ENCODE measurements at places on chromosomes 2 and 18.

DNA sequence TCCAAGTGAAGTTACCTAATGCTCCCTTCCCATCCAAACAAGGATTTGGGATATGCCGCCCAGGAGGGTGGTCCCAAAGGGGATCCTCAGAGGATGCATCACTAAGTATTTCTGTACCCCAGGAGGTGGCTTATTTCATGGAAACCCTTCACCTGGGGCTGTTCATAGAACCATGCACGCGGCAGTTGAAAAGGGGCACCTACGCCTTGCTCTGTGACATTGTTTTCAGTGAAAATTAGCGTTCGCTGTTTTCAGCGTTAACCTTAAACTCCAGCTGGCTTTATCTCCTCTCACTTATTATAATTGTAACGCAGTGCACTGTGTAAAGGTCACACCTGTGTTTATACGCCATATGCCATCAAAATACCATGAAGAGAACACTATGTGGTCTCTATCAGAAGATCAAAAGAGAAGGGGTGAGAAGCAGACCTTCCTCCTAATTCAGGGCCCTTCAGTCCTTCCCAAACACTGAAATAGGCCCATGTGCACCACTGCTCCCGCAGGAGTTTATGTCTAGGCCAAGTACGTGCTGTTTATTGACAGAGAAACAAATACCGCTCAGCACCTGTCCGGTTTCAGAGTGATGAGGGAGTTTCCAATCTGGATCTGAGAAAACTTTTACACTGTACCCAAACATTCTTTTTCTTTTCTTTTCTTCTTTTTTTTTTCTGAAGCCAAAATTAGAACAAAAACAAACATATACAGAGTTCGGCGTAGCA, 162.1 kb downstream of the BCL2 start:
- DNase-seq = no peak

DNA sequence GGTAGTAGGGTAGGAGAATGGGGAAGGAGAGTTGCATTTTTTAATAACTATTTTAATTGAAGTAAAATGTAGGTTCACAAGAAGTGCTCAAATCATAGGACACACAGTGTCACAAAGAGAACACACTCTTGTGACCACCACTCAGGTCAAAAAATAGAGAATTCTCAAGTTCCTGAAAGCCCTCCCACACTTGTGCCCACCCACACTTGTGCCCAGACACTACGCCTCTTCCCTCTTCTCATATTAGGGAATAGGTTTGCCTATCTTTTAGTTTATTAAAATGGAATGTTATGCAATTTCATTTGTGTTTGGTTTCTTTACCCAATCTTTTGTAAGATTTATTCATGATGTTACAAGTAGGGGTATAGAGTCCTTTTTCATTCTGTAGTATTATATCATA, 67.2 kb downstream of the UGGT1 start:
- no peak for DNase-seq

DNA sequence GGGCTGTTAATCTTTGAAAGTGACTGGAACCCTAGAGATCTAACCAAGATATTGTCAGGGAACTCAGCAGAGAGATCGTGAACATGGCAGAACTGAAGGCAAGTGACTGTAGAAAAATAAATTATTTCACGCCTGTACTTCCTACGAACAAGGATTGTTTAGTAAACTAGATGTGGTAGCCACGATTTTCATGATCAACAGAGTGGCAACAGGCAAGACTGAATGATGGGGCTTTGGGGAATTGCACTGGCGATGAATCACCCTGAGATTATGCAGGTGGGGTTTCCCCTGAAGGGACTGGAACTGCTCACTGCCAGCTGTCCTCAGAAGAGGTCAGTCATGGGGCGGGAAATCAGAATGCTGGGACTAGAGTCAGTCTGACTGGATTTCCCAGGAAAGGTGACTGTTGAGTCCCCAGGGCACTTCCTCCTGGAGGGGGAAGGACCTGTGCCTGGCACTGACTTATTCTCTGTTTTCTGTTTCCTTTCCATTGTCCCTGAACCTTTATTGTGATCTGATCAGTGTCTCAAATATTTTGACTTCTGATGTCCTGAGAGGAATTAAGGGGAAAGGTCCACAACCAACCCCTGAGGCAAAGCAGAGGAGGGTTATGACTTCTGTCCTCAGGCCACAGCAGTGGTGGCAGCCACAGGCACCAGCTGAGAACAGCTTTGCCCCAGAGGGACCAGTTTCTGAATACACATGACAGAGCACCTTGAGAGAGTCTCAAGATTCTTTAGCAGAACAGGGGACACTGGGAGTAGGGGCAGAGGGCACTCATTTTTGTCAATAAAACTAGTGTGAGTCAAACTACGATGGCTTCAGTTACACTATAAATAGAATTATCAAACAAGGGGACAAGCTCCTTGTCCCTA, 70.0 kb downstream of the NAB1 start:
- no peak for DNase-seq

- DNase-seq = no peak
Observed at GRCh38 chr2:18976168-18976961, 382.1 kb downstream of the OSR1 start.

DNA sequence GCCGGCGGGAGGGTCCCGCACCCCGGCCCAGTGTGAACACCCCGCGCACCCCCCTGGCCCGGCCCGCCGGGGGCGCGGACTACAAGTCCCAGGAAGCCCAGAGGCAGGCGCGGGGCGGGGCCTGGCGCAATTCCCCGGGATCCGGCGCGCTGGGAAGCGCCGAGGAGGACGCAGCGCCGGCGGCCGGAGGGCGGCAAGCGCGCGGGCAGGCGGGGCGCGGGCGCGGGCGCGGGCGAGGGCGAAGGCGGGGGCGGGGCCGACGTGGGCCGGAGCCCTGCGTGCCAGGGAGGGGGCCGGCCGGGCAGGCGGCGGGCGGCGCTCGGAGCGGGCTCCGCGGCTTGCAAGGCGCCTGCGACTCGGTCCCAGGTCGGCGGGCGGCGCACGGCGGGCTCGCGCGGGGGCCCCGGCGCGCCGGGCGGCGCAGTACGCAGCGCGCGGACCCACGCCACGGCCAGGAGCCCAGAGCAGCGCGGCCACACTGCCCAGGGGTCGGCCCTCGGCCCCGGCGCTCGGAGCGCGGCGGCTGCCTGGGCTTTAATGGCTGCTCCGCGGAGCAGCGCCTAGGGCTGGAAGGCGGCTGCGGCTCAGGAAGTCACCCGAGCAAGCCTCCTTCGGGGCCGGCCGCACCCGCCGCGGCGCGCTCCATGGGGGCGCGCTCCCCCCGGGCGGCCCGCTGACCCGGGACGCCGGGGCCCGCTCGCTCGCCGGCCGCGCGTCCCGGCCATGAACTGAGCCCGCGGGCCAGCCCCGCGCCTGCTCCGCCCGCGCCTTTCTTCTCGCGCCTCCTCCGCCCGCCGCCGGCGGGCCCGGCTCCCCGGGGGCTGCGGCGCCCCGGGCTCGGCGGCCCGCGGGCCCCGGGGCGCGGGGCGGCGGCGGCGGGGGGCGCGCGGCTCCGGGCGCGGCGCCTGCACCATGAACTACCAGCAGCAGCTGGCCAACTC, at the start of gene AGAP1:
TSS of gene AGAP1 (plus strand) at position 269 of the 941 bp plus-strand sequence.
- DNase-seq = no peak

DNA sequence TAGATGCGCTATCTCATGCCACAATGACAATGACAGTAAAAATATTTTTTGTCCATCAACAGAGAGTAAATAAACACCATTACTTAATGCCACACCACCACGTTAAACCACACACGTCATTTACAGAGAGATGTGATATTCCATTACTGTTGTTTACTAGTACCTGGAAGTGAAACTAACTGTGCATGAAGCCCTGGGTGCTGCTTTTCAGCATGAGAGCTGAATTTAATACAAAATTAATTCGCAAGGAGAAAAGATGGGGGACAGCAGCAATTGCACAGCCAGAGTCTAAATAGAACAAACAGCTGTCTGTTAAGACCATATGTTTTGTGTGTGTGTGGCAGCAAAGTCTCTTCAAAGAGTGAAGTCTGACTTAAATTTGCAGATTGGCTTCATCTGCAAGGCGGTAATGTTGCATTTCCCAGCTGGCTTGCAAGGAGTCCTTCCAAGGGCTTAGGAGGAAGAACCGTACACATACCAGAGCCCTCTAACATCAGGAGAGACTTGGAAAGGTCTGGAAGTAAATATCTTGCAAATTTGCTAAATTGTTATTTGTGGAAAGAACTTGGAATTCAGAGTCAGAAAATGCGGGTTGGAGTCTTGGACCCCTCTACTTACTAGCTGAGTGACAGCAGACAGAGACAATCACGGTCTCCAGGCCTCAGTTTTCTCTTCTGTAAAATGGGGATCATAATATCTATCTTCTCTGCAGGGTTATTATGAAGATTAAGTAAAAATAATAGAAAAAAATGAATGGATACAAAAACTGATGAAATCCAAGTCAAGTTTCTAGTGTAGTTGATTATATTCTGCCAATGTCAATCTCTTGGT, 127.6 kb downstream of the ALPK2 start:
- DNase-seq = no peak

- no peak for DNase-seq
Observed at GRCh38 chr2:51224790-51225189, 192.9 kb upstream of the NRXN1 start.

GRCh38 chr2:134988994-134989605, 58.1 kb downstream of the MAP3K19 start:
- no peak for DNase-seq

GRCh38 chr2:118320658-118321057, 232.4 kb downstream of the INSIG2 start:
- no peak for DNase-seq

- DNase-seq = no peak
Observed at GRCh38 chr18:22026889-22027288, 142.5 kb upstream of the GATA6 start.

DNA sequence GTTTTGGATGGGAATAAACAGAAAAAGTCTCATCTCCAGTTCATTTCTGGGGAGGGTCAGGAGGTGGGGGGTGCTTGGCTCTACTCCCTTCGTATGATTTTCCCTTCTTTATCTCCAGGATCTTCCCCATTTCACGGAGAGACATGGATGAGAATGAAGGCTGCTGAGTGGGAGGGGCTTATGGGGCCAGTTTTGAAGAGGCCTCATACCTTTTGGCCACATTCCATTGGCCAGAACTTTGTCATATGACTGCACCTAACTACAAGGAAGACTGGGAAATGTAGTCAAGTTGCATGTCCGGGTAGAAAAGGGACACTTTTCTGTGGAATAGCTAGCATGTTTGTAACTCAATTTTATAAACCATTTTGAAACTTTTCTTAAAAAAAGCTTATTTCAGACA, 117.6 kb downstream of the NEDD4L start:
- no peak for DNase-seq

DNA sequence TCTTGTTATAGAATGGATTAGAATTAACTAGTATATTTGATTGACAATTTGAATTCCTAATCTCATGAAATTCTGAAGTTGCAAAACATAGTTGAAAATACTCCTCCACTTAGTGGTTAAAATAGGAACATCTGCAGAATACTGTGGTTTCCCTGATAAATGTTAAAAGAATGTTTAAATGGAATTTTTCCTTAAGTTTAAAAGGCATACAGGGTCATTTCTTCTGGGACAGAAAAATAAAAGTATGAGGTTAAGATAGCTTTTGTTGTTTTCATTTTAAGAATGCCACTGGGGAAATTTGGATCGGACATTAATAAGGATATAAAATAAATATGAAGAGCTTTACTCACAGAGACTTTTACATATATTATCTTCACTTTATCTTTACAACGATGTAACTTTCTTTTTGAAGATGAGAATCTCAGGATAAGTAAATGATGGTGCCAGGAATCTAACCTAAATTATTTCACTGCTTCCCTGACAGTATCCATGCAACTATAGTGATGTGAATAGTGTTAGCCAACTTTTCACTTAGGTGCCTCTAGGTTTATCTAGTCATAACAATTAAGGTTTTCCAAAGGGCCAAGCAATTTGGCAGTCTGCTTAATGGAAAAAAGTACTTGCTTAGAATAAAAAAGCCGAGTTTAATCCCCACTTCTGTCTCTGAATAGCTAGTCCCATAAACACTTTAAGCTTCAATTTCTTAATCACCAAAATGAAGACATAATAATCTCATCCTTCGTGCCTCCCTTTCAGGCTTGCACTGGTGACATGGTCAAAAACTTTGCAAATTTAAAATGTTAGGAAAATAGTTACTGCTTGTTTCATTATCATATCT, 151.8 kb upstream of the STK17B start:
- DNase-seq = no peak

- no peak for DNase-seq
Observed at GRCh38 chr18:67742954-67743353, 226.4 kb upstream of the DSEL start.

DNA sequence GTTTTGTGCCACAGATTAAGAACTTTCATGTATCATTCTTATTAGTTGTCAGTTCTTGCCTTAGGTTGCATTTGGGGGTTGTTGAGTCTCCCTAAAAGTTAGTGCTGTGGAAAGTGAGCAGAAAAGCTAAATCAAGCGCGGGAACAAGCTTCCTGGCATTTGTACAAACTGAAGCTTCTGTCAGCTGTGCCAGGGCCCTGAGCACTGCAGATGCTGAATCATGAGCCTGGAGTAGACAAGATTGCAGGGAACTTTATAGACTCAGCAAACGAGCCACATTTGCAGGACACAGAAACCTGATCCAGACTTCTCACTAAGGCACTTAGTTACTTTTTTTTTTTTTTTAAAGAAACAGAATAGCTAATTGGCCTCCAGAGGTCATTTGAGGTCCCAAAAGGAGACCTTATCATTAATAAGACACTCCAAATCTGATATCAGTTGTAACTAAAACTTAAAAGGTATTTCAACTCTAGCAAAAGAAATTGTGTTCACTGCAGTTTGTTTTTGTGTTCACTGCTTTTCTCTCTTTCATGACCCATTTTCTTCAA, 88.7 kb downstream of the ADAM23 start:
- DNase-seq = no peak

DNA sequence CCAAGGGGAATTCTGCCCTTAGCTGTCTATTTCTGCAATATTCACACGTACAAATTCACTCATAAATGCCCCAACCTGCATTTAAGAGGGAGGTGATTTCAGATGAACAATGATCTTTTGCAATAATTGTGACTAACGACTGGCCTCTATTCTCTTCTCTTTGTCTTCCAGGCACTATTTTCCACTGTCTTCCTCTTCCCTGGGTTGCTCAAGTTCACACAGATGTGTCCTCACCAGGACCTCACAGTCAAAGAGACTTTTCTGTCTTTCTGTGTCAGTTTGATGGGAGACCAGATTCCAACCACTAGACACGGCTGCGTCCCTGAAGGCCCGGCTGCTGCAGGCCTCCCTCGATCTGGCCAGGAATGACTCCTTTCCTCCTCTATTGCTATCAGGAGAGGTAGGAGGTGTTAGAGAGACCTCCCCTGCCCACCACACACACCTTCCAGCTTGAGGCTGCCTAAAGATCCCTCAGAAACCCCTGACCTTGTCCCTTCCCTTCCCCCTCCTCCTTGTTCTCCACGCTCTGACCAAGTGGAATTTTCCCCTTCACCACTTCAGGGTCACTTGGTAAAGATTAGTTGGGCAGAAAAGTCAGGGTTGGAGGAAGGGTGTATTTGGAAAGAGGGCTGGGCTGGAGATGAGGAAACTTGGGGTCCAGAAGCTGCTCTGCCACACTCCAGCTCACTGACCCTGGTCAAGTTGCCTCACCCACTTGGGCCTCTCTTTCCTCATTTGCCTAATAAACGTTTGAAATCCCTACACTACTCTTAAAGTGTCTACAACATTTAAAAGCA, 109.2 kb upstream of the COPS8 start:
- no peak for DNase-seq
